ENCODE measurements at places on chromosomes 2 and 18.

GRCh38 chr2:37506407-37507050 is 162.1 kb downstream of the QPCT start:
- DNase-seq: no peak

DNA sequence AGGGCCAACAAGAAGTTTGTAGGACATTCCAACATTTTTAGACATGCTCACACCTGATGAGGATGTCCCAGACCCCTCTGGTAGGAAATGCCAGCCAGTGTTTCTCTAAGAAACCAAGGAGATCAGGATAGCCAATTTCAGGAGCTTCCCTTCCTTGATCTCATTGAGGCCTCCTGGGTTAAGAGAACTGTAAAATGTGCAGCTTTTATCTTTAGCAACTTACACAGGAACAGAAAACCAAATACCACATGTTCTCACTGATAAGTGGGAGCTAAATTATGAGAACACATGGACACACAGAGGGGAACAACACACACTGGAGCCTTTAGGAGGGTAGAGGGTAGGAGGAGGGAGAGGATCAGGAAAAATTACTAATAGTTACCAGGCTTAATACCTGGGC is 99.6 kb upstream of the MAP2 start:
- no peak for DNase-seq

DNA sequence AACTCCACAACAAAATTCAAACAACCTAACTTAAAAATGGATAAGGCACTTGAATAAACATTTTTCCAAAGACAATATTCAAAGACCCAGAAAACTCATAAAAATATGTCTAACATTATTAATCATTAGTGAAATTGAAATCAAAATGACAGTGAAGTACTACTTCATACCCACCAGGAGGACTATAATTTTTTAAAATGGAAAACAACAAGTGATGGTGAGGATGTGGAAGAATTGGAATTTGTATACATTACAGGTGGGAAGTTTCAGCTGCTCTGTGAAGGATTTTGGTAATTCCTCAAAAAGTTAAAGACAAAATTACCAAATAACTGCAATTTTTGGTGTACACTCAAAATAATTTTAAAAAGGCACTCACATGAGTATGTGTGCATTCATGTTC is 920.0 kb downstream of the TDRD15 start:
- no peak for DNase-seq

GRCh38 chr2:12091201-12091806 is 344.9 kb downstream of the LPIN1 start:
- no peak for DNase-seq

- DNase-seq: no peak
Observed at GRCh38 chr18:36314098-36314497, 16.6 kb downstream of the FHOD3 start.

DNA sequence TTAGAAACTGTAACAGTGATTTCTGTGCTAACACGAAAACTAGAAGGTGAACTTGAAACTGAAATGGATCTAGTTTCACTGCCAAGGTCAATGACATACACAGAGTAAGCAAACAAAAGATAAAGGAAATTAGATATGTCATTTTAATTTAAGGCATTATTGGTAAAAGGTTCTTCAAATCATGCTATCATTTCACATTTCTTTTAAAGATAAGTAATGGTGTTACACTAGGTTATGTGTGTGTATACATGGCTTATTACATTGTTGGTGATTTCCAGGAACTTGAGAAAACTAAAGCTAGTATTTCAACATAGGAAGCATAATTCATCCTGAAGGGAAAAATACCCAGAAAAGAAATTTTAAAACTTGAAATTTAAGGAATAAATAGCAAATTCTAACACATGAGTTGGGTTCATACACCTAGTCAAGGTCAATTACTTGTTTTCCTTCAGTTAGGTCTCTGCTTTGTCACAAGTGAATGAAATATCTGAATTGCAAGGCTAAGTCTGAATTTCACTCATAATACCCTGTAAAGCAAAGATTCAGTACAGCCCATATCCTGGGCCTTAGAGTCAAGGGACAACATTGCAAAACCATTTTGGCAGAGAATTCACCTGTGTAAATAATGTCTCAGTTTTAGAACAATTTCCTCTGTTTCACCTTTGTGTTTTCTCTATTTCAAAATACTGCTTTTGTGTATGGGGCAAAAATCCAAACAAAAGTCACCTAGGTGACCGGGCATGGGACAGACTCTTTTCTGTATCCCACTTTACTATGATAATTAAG is 141.6 kb downstream of the SRBD1 start:
- DNase-seq: no peak

DNA sequence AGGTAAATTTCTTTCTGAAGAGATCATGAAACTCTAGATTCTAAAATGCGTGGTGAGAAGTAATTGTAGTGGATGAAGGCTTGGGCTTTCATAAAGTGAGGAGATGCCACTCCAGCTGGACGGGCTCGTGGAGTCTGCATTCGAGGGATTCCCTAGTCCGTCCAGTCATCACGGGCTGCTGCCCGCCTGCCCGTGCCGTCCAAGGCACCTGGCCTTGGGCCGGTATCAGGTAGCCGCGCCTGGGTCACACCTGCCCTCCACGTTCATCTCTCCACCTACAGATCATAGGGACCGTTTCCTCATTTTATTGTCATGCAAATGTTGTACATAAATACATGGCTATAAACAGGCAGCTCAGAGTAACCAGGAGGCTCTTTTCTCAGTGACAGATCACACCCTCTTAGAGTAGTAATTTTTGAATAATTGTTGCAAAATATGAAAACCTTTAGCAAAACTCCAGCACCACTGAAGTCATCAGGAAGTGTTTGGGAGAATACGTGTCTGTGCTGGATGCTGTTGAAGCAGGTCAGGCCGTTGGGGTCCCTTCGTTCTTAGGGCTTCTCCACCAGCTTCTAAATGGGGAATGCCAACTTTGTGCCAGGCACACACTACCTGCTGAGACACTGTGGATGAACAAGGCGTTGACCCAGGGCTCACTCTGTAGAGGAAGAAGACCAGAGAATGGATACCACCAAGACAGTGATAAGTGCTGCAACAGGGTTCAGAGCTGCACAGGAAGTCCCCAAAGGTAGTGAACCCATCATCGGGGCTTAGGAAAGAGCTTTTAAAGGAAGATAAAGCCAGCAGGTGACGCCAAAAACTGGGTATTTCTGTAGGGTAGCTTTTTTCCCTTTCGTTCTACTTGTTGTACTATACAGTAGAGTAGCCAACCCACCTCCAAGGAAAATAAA is 112.5 kb downstream of the FAM210A start:
- DNase-seq: no peak

- DNase-seq: no peak
Observed at GRCh38 chr2:239498576-239498975, 97.8 kb upstream of the HDAC4 start.

DNA sequence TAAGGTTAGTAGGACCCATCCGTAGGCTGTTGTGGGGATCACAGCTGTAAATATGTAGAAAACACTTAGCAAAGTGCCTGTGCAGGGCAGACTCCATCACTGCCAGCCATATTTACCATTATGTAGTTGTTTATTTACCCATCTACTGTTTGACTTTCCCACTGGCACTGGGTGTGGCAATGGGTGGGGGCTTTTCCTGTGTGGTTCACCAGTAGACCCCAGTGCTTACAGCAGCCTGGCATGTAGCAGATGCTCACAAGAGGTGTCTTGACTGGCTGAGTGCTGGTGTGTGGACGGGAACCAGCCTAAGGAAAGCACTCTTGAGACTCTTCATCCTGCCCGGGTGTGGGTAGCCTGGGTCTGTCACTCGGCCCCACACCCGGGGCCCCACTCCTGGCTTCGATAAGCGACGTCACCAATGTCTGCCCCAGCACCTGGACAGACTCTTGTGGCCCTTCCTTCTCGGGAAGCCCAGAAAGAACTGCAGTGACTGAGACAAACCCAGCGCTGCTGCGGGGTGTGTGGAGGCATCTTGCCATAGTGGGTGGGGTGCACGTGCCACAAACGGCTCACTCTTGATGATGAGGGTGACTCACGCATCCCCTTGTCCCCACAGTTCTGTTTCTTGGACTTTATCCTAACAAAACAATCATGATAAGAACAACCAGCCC is 78.3 kb downstream of the HDAC4 start:
- no peak for DNase-seq

DNA sequence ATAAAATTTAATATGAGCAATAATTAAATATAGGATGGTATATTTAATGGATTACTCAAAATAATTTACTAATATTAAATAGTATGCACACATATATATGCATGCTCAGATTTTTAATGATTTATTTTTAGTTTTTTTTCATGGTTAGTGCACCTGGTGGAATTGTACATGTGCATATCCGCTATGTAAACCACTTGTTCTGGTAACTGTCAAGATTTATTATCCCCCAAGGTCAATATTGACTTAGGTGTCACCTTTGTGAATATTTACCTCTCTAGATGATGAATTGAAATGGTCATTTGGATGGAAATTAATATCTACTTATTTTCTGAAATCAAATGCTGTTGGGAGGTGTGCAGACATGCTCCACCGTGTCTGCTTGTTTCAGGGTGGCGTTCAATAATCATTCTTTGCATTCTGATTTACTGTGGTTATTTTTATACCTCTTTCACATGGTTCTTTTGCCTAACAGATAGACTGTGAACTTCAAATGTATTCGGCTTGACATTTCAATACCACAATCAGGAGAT is 14.7 kb downstream of the CNTNAP5 start:
- DNase-seq: no peak

Measured in putamen (tissue), 1 donor.